ENCODE measurements at places on chromosomes 16 and 17.

DNA sequence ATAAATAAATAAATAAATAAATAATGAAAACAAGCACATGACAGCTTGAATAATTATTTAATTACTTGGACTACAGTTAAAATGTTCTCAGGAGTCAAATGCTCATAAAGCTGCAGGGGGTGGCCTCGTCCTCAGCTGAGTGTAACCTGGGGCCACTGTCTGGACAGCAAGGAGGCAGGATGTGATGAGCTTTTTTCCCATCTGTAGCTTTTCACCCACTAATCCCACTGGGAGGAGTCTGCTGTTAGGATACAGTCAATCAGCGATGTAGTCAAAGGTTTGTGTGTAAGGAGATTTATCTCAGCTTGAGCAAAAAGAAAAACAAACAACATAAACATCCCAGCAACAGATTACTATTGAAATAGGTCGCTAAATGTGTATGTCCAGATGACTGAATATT lies 22.5 kb downstream of the ZCCHC14 start:
- DNase-seq, result no peak

DNA sequence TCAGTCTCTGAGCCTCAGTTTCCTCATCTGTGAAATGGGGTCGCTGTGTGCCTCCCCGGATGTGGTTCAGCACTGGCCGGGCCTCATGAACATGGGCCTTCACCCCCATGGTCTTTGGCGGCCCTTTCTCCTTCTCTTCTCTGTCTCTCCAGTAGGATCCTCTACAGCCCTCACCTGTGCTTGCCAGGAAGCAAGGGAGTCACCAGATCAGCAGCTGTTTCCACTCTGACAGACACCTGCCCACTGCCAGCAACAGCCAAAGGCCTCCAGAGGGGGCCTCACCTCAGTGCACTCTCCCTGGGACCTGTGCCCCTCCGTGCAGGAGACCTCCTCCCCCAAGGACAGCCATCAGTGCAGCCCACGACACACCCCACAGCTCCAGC lies 89.4 kb downstream of the C16orf78 start:
- DNase-seq, result peak; percentile 62

DNA sequence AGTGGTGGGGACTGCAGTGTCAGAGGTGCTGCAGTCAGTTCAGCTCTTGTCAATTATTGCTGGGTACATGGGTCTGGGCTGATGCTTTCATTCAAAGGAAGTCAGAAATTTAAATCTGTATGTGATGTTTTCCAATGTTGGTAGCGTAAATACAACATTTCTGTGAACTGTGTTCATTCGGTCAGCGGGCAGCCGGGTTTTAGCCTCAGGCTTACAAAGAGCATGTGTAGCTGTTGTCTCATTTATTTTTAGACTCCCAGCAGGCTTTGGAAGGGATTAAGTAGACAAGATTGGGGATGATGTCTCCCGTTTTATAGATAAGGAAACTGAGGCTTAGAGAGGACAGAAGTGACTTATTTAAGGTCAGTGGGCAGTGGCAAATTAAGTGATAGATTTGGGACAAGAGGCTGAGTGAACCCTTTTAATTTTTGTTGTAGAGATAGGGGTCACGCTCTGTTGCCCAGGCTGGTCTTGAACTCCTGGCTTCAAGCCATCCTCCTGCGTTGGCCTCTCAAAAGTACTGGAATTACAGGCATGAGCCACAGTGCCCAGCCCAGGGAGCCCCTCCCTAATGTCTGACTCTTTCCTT lies 8.1 kb downstream of the AQP8 start:
- no peak for DNase-seq

GRCh38 chr17:57589151-57590034 lies 155.7 kb downstream of the CCDC182 start:
- no peak for DNase-seq

DNA sequence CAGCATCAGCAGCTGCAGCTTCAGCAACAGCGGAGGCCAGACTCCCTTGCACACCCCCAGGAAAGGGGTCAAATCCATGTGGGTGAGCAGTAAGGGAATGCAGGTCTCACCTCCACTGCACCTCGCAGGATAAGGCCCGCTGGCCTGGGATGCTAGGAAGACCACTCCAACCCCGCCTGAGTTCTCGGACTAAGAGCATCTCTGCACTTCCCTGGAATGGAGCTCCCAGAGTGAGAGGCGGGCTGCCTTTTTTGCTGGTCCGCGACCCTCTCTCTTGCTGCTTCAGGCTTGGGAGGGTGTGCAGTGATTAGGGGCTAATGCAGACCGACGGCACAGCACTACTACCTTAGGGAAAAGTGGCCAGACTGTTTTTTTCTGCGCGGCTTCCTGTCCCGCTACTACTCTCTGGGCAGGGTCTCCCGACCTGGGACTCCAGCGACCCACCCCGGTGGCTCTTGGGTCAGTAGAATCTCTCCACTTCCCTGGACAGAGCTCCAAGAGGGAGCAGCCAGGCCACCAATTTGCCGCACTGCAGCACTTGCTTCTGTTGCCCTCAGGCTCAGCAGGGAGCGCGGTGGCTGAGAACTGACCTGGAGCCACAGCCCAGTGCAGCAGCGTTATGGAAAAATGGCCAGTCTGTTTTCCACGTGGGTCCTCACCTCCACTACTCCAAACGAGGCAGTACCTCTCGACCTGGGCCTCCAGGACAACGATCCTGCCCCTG lies 480.4 kb downstream of the CDH8 start:
- no peak for DNase-seq

- no peak for DNase-seq
Measured at GRCh38 chr16:10253409-10253808, 71.2 kb upstream of the GRIN2A start.

- DNase-seq, result no peak
Measured at GRCh38 chr17:43702637-43703036, 40.9 kb upstream of the MEOX1 start.

GRCh38 chr17:42077755-42078154 lies 20.5 kb downstream of the ZNF385C start:
- no peak for DNase-seq

DNA sequence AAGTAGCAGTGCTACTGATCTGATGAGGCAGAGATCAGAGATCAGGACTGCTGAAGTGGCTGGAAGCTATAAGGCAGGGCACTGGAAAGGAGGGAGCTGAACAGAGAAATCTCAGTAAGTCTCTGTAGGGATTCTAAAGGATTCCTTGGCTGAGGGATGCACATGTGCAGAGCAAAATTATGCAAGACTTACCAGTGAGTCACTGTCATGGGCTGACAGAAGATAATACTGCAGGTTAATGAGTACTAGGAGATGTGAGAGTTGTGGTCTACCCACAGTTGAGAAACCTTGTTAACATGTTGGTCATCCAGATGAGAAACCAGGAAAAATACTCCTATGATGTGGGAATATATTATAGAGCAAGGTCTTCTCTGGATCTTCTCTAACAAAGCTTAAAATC lies 378.1 kb downstream of the HAPSTR1 start:
- no peak for DNase-seq

DNA sequence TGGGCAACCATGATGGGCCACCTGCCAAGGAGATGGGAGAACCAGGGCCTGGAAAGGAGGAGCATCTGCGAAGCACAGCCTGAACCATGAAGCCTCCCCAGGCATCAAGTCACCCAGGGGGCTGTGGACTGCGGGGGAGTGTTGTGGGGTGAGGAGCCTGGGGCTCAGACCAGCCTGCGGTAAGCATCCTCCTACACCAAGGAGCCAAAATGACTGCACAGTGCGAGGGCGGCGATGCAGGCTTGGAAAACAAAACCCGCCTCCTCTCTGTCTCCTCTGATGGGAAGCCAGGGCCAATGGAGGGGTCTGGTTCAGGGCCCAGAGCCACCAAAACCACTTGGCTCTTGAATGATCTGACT lies 18.1 kb upstream of the MAF start:
- no peak for DNase-seq

- no peak for DNase-seq
Measured at GRCh38 chr16:57091975-57092785, at the start of gene CPNE2. Gene CPNE2 (plus strand): TSS chr16:57092583. CDS start chr16:57110743, 18,160 bp downstream.

DNA sequence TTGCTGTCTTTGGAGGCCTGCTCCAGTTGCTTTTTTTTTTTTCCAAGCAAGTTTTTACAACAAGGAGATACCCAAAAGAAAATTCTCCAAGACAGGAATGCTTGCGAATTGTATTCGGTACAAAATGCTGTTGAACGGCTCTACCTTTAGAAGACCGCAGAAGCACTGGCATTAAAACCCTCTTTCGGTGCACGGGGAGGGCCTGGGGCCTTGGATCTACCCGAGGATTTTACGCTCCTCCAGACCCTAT lies 1.3 kb upstream of the HELZ start:
- DNase-seq, result no peak

DNA sequence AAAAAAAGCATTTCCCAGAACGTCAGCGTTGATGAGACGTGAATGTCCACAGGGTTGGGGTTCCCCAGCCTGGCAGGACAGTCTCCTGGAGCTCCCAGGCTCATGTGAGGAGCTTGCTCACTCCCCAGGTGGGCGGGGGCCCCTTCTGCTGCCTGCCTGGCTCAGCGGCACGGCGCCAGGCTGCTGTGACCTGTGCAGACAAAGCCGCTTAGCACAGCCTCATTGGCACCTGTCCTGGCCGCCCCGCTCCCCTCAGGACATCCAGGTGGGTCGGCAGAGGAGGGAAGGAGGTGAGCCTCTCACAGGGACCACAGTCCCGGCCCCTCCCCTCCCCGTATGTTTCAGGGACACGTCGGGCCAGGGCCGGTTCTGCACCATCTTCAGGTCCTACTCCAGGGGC lies 12.9 kb upstream of the WFIKKN1 start:
- DNase-seq, result no peak

GRCh38 chr17:7834542-7834956 lies 532 bp downstream of the KDM6B start:
- DNase-seq, result peak; percentile 94

GRCh38 chr17:65664266-65664665 lies 102.8 kb upstream of the AXIN2 start:
- no peak for DNase-seq

GRCh38 chr16:6616746-6617145 lies 715.9 kb upstream of the RBFOX1 start:
- DNase-seq, result no peak

DNA sequence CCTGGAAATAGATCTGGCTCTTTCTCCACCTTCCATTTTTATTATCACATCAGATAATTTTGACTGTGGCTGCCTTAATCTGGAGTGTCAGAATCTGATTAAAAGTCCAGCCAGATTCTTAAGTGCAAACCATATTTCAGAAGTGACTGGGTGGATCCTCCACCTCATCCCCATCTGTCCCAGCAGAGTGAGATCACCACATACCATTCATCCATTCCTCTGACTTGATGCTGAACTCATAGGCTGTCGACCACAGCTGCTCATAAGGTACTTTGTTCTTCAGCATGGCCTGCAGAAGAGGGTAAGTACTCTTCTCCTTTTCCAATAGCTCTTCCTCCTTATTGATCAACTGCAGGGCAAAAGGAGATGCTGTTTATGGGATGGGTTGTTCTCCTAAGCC lies 53.5 kb downstream of the DNAH3 start:
- DNase-seq, result no peak

- DNase-seq, result no peak
Measured at GRCh38 chr17:10136258-10136981, 62.0 kb downstream of the GAS7 start.

- DNase-seq, result no peak
Measured at GRCh38 chr17:5703736-5704135, 119.4 kb upstream of the NLRP1 start.

DNA sequence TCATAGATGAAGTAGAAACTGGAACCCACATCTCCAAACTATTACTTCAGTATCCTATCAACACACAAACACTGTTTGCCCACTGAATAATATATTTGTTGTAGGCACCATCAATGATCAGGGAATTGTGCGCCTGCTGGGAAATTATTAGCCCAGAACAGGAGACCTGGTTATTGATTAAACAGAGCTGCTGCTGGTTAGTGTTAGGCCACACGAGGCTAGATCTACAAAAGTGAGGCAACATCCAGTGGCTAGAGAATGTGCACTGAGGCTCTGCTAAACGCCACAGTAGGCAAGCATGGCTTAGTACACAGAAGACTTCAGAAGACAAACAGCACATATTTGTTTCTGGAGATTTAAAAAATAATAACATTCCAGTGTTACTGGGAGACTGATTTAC lies 11.0 kb downstream of the ABHD15 start:
- DNase-seq, result no peak

DNA sequence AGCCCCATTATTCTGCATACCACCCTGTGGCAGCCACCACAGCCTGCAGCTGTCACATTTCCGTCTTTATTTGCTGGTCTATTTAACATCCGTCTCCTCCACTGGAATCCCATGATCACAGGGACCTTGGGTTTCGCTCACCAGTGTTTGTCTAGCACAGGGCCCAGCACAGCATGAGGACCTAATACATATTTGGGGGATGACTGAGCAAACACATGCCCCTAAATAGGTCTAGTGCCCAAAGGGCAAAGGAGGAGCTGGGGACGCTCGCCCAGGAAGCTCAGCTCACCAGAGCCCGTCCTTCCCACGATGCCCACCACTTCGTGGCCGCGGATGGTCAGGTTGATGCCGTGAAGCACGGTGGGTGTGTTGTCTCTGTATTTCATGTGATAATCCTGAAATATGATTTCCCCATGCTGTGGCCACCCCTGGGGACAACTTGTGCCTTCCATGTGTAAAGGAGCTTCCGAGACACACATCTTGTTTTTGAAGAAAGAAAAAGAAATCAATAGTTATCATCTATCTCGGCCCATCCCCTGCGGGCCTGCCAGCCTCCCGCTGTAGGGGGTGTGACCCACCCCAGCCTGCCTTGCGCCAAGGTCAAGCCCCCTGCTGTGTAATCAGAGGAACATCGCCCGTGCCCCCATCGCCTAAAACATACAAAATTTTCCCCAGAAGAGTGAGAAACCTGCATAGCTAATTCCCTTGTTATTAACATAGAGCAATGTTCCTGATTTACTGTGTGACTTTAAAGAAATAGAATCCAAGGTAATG lies 21.0 kb upstream of the ABCC12 start:
- no peak for DNase-seq

DNA sequence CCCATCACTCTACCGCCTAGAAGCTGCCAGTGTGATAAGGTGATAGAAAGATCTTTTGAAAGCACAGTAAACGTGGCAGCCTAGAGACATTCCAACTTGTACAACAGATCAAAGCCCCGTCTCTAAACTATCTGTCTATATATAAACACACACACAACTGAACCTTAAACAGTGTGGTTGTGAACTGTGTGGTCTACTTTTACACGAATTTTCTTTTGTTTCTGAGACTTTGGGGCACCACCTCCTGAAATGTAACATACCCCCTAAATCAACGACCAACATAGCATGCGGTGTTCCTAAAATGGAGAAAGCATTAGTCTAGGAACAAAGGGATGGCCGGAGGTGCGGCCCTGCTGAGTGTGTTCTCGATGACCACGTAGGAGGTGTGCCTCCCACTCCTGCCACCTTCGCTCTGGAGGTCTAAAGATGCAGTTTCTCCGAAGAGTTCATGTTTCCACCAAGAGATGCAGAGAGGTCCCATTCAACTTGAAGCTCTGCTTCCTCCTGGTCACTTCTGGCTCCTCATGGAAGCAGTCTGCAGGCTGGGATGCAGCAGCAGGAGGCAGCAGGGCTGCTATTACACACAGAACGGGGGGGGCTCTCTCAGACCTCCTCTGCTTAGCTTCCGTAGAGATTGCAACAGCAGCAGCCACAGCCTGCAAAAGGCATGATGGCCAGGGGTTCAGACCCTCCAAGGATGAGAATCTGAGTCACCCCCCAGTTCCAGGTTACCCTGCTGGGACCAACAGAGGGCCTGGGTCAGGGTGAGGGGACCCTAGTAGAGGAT lies 22.6 kb upstream of the USP10 start:
- DNase-seq, result no peak

GRCh38 chr17:14080847-14081251 lies 11.5 kb downstream of the COX10 start:
- DNase-seq, result no peak
